GDM1 (cell line): ENCODE measurements at places on chromosomes 16 and 17.

GRCh38 chr16:57764341-57765159, 29.0 kb downstream of the KATNB1 start:
- no peak for DNase-seq

- no peak for DNase-seq
Measured at GRCh38 chr16:8962393-8963009, 1.2 kb downstream of the USP7 start.

DNA sequence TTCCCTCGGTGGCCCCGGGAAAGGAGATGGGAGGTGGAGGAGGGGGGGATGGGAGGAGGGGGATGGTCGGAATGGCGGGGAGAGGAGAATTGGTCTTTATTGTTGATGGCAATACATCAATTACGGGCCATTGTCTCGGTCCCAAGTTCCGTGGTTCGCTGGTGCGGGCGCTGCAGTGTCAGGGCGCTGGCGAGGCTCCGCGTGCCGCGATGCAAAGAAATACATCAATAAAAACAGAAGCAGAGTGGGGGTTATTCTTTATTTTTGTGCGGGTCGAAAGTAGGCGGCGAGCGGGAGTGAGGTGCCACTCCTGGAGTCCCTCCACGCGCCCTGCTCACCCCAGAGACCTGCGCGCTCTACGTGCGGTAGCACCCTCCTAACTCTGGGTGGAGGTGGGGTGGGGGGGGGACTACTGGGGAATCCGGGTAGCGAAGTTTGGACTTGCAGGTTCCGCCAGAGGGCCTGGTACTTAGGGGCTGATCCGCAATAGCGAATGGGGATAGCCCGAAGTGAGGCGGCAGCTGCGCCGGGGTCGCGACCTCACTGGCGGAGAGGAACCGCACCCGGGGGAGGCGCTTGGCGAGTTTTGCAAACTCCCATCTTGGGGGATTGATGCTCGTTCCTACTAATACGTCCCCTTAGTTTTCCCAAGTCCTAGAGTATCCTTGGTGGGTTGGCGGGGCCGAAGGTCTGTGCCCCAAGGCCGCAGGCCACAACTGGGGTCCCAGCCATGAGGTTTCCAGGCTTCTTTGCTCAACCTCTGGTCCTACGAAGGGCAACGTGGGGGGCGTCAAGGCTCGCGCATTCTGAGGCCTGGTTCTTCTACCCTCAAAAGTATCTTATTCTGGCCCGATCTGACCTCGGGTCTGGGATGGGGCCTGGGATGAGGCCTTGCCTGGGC, 3.5 kb upstream of the SALL1 start:
- DNase-seq = no peak

DNA sequence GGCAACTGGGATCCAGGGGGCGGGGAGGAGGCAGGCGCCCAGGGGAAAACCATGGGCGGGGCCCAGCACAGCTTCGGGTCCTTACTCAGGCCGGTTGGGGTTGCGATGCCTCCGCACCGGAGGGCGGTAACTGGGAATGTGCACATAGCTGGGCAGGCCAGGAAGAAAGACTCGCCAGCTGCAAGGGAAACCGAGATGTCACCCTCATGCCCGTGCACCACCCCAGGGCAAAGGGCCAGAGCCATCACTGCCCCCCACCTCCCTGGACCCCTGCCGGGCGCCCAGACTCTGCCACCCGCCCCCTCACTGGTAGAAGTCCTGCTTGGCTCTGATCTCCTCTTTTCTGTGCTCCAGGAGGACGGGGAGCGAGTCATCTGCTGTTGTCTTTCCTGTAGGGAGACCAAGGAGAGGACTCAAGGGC, 6.7 kb downstream of the ALOX12B start:
- DNase-seq = no peak

DNA sequence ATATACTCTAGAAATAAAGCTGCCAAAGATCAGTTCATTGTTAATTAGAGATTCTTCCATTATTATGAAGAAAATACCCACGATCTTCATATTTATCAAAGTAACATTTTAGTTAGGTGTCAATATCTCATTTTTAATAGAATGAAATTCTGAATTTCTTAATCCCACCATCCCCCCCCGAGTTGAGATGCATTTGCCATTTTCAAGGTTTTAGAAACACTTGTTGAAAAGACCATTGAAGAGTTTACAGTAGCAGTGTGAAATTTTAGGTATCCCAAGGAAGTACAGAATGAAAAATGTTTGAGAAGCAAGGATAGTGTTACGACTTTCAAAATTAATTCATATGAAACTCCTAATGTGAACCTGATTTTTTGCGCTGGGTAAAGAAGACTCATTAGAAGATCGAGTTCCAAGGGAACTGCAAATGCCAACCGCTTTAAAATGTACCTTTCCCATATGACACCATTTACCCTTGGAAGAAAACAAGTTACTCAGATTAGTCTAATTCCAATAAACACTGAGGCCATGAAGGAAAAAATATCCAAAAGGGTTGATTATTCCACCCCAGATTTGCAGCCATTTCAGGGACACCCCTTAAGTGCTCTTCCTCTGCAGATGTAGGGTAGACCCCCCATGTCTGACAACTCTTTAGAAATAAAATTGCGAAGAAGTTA, 731 bp downstream of the IKZF3 start:
- no peak for DNase-seq

DNA sequence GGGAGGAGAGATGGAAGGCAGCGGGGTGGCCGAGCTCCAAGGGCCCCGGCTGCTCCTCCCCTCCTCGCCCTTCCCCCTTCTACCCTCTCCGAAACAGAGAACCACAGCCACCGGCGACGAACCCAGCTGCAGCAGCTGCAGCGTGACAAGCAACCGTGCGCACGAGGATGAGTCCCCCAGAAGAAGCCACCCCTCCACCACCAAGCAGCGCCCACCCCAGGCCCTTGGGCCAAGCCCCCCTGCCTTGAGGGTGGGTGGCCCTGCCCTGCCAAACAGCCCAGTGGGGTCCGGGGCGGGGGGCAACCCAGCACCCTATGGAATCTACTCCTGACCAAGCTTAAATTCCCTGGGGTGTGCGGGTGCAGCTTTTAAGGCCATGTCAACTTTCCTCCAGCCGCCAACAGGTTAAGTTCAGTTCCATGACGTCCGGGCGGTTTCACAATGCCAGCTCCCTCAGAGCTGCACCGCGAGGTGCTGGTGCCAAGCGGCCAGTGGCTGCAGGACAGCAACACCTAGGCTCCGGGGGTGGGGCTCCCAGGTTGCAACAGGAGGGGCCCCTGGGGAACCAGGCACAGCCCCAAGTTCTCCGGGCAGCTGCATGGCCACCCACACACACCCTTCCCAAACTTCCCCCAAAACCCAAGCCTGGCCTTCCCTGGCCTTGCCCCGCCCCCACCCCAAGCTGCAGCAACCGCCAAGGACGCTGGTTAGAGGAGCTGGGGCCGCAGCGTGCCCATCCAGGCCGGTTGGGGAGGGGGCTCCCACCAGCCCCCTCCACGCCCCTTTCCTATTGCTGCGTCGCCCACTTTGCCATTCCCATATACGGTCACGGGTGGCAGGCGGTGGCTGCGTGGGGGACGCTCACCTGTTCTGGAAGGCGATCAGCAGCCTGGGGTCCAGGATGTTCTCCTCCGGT, 2.0 kb downstream of the CBX4 start:
- no peak for DNase-seq

- DNase-seq = no peak
Measured at GRCh38 chr16:11844499-11844898, 6.8 kb downstream of the RSL1D1 start.

DNA sequence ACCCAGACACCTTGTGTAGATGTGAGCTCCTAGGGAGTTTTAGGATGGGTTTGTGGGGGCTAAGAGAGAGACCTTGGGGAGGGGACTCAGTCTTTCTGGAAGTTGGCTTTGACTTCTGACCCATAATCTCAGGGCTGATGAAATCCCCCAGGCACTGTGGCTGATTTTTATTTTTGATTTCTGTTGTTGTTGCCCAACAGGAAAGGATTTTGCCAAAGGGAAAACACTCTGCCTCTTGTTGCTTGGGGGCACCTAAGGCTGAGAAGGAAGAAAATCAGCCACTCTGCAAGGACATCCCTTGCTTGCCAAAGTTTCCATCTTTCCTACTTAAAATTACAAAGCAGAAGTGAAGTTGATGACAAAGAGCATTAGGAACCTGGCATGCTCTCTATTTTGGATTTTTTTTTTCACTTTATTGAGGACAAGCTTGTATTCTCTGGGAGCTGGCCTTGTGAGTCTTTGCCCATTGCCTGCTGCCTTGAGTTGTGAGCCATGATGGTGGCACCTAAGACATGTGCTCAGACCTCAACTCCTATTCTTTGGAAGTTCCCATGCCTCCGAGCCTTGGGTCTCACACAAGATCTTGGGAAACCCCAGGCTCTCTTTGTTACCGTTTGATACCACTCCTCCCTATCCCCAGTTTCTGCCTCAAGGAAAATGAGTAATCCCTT, 3.2 kb upstream of the C1QTNF1 start:
- DNase-seq = no peak

GRCh38 chr17:30235386-30236296, at the start of gene SLC6A4:
Gene SLC6A4, minus strand, starts transcription at chr17:30235697. Its CDS starts 13,739 bp downstream, at chr17:30221958.
- no peak for DNase-seq

- DNase-seq = peak; percentile 4
Measured at GRCh38 chr16:3131755-3132377, 3.0 kb upstream of the ZNF213 start.

- no peak for DNase-seq
Measured at GRCh38 chr16:57529391-57530103, 6.8 kb downstream of the CCDC102A start.

DNA sequence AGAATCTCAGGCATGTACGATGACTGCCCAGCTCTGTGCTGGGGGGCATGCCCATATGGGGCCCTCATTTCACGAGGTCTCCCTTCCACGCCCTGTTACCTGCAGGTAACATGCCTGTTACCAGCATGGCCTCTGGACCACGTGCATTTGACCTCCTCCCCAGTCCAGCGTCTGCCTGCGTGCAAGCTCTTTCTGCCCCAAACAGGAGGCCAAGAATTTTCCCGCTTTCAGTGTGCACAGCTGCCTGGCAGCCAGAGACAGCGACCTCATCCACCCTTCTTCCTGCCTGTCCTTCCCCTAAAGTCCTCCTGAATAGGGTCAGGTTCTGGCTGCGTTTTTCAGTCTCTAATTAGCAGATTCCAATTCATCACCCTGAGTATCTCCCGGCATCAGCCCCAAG, 306.5 kb upstream of the ZFHX3 start:
- no peak for DNase-seq

DNA sequence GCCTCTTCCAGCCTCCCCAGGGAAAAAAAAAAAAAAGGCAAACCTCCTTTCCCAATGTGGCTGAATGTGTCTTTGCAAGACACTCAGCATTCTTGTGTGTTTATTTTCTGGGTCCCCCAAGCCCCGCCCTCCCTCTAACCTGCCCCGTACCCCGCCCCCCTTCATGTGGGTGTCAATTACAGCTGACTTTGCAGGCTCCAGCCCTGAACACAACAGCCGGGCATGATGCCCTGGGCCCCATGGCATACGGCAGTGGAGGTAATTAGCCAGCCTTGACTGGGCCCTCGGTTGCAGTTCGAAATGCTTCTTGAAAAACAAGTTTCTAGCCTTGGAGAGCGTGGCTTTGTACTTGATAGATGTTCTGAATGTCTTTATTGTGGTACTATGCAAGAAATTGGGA, 354.7 kb upstream of the RBFOX1 start:
- DNase-seq = no peak

DNA sequence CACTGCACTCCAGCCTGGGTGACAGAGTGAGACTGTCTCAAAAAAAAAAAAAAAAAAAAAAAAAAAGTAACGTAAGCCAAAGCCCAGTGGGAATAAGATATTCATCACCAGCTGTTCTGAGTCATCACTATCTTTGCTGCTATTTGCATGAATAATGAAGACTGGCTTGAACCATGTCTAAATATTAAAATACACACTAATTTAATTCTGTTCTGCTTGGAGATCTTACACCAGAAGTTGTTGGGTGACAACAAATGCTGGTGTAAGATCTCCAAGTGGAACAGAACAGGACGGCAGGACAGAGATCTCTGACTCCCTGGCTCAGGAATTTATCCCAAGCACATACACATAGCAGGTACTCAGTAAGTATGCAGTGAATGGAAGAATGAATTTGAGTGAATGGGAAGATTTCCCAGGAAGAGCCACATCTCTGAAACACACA, 19.6 kb downstream of the DNAH17 start:
- DNase-seq = no peak

- peak; percentile 12 for DNase-seq
Measured at GRCh38 chr17:70099884-70100283, 24.9 kb downstream of the KCNJ16 start.

GRCh38 chr16:85374571-85374872, 238.6 kb upstream of the GSE1 start:
- no peak for DNase-seq

- DNase-seq = peak; percentile 70
Measured at GRCh38 chr17:41784207-41784744, 2.2 kb downstream of the JUP start.

DNA sequence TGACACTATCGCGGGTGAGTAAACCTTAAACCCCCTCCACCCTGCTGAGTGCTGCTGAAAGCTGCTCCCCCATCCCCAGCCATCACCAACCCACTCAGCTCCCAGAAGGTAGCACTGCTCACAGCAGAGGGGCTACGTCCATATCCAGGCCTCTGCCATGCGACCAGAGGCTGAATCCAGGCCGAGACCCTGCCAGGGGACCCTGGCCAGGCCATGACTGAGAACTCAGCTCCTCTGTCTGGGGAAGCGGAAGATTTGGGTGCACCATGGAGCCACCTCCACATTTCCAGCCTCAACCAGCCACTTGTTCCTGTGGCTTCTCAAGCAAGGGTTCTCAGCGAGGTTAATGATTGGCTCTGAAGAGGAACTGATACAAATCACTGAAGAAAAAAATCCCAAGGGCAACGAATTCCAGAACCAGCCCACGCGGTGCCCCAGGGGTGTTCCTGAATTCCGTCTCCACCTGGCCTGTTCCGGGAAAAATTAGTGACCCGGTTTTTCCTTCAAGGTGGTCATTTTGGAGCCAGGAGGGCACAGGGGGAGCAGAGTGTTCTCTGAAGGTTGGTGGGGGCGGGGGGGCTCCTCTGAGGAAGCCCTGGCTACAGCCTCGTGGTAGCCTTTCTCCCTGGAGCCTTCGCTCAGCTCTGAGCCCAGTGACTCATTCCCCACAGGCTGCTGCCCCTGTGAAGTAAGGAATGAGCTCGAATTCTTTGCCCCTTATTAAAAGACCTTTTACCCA, 9.3 kb upstream of the SLC16A5 start:
- DNase-seq = no peak

GRCh38 chr17:81487487-81488275, 24.9 kb downstream of the ACTG1 start:
- peak; percentile 76 for DNase-seq

GRCh38 chr16:75225678-75226515, 7.1 kb downstream of the CTRB1 start:
- DNase-seq = no peak

DNA sequence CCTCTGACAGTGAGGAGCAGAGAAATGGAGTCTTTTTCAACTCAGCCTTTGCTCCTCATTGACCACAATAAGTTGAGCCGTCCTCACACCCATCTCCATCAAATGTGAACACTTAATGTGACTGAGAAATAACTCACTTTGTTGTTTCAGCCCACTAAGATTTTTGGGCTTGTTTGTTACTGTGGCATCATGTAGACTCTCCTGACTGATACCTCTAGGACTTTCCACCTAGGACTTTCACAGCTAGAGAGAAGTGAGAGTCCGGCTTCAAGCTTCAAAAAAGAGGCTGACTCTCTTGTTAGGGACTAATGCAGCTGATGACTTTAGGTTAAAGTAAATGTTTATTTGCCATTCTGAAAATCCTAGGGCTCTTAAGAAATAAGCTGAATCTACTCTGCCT, 435.0 kb downstream of the TMEM114 start:
- DNase-seq = no peak
